ENCODE measurements at places on chromosomes 16 and 17. TPM values are rescaled to one million over a fixed set of nuclear protein-coding genes. Genes with fewer than 3 reads are reported as not detected.

KRT12 gene
- not detected for total RNA-seq

C17orf50 gene
- total RNA-seq = not detected

SSTR5 gene
- not detected for total RNA-seq

CLEC3A gene
- total RNA-seq = not detected

SLC13A2 gene
- total RNA-seq = not detected

DNASE1L2 gene
- 3.7 TPM for total RNA-seq

COG7 gene
- total RNA-seq = 12.8 TPM

EFNB3 gene
- 7.7 TPM for total RNA-seq

MYH11 gene
- total RNA-seq = 0.03 TPM

MYH2 gene
- total RNA-seq = not detected

SLC13A5 gene
- total RNA-seq = not detected

TP53TG3B gene
- total RNA-seq = 1.8 TPM

SLC38A8 gene
- not detected for total RNA-seq

VMO1 gene
- total RNA-seq = not detected

MYH8 gene
- total RNA-seq = not detected

SCNN1G gene
- not detected for total RNA-seq

PRM1 gene
- not detected for total RNA-seq

CNTD1 gene
- 0.13 TPM for total RNA-seq

CCL5 gene
- total RNA-seq = not detected

XAF1 gene
- not detected for total RNA-seq

UNC13D gene
- total RNA-seq = 2.7 TPM

PDILT gene
- not detected for total RNA-seq

SDR42E1 gene
- 4.6 TPM for total RNA-seq

HOXB3 gene
- 4.2 TPM for total RNA-seq

ADORA2B gene
- total RNA-seq = 2.8 TPM

SLC5A11 gene
- 0.06 TPM for total RNA-seq

KLHL10 gene
- not detected for total RNA-seq

LYRM1 gene
- total RNA-seq = 52.8 TPM

MYH1 gene
- not detected for total RNA-seq

PHF23 gene
- 115 TPM for total RNA-seq

MFAP4 gene
- not detected for total RNA-seq

PROCA1 gene
- total RNA-seq = 0.80 TPM

SP6 gene
- total RNA-seq = 1.8 TPM

NOS2 gene
- 0.06 TPM for total RNA-seq

CASKIN1 gene
- total RNA-seq = 1.2 TPM

PMP22 gene
- 20.8 TPM for total RNA-seq
